ENCODE measurements at places on chromosomes 2 and 18.

GRCh38 chr2:136582628-136583205, 182.6 kb upstream of the THSD7B start:
- no peak overlapping the region for H3K27ac ChIP-seq
- H3K4me3 ChIP-seq = no peak overlapping the region
- DNase-seq = no peak
- H3K4me1 ChIP-seq = no peaks in the 10 kb centered on the region
- no peaks in the 10 kb centered on the region for H3K36me3 ChIP-seq

GRCh38 chr18:75410611-75411010, 16.9 kb downstream of the SMIM21 start:
- no peaks in the 10 kb centered on the region for H3K27me3 ChIP-seq
- no peak overlapping the region for H3K4me3 ChIP-seq
- H3K27ac ChIP-seq = no peak overlapping the region
- H3K4me1 ChIP-seq = peaks cover 3% of the 10 kb centered on the region
- H3K36me3 ChIP-seq = no peaks in the 10 kb centered on the region
- DNase-seq = no peak

- H3K27me3 ChIP-seq = no peaks in the 10 kb centered on the region
- peak; percentile 53 for DNase-seq
- H3K4me3 ChIP-seq = no peak overlapping the region
- H3K4me1 ChIP-seq = no peaks in the 10 kb centered on the region
Observed at GRCh38 chr2:233803292-233803911, 25.3 kb downstream of the MROH2A start.

GRCh38 chr2:98099939-98100743, 13.2 kb downstream of the VWA3B start:
- no peak for DNase-seq
- H3K27me3 ChIP-seq = no peaks in the 10 kb centered on the region
- no peak overlapping the region for H3K4me3 ChIP-seq
- H3K36me3 ChIP-seq = no peaks in the 10 kb centered on the region
- no peak overlapping the region for H3K27ac ChIP-seq
- no peaks in the 10 kb centered on the region for H3K4me1 ChIP-seq

DNA sequence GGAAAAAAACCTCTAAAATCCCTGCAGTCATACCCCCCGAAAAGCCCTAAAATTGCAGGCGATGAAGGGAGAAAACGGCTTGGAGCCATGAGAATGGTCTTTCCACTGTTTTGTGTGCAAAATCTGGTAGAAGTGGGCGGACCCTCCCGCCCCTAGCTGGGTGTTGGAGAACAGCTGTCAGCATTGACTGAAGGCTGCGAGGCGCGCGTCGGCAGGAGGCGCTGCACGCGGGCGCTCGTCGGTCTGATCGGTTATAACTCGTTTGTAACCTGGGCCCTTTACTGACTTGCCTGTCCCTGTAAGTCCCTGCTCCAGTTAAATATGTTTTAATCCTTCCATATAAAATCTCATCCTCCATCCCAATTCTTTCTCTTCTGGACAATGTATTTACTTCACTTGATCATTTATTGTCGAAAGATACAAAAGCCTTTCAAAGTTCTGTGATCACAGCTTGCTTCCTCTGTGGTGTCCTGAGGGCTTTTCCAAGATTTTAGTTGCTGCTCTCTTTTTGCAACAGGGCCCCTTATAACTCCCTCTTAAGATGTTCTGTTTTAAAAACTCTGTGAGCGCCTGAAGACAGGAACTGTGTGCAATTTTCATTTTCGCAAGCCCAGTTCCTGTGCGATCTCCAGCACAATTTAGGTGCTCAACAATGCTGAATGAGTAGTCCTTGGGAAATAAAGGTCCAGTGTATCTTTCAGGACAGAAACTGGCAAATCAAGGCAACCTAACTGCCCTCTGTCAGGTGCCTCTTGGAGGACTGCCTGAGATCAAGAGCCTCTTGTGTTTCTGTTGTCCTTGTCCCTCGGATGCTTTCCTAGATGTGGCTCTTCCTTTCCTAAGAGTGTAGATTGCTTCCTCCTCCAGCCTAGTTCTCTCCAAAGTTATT, 918 bp upstream of the HNRNPLL start:
- H3K4me3 ChIP-seq = peak overlapping the region; percentile 90
- H3K27me3 ChIP-seq = no peaks in the 10 kb centered on the region
- DNase-seq = peak; percentile 88
- H3K36me3 ChIP-seq = no peaks in the 10 kb centered on the region

- H3K36me3 ChIP-seq = peaks cover 15% of the 10 kb centered on the region
- peak; percentile 85 for DNase-seq
- no peak within 1 kb of the TSS for H3K27ac ChIP-seq
- no peaks in the 10 kb centered on the region for H3K27me3 ChIP-seq
Observed at GRCh38 chr2:28810384-28811285, at the start of gene SPDYA. TSS of gene SPDYA (plus strand) at chr2:28810834. CDS start at chr2:28816015, 5,181 bp downstream.

GRCh38 chr2:72003124-72003523, 144.5 kb downstream of the CYP26B1 start:
- H3K4me1 ChIP-seq = no peaks in the 10 kb centered on the region
- no peaks in the 10 kb centered on the region for H3K36me3 ChIP-seq
- no peak overlapping the region for H3K27ac ChIP-seq
- no peak overlapping the region for H3K4me3 ChIP-seq
- no peak for DNase-seq

DNA sequence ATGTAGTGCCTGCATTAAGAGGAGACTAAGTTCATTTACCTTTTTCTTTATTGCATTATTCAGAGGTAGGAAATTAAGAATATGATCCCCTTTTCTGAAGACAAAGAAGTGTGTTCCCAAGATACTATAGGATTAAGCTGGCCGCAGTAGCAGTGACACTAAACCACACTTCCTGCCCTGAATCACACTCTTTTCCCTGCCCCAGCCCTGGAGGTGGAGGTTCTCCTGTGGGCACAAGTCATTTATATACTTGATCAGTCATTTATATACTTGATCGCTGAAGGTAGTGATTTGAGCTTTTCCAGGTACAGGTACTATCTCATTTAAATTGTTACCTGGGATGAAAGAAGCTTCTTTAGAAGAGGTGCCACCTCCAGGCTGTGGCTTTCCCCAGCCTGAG, 78.6 kb downstream of the ARMC9 start:
- H3K27ac ChIP-seq = no peak overlapping the region
- H3K27me3 ChIP-seq = no peaks in the 10 kb centered on the region
- peaks cover 60% of the 10 kb centered on the region for H3K36me3 ChIP-seq
- no peak overlapping the region for H3K4me3 ChIP-seq

GRCh38 chr18:58268849-58269248, 224.8 kb downstream of the NEDD4L start:
- no peaks in the 10 kb centered on the region for H3K27me3 ChIP-seq
- DNase-seq = no peak
- no peak overlapping the region for H3K4me3 ChIP-seq

DNA sequence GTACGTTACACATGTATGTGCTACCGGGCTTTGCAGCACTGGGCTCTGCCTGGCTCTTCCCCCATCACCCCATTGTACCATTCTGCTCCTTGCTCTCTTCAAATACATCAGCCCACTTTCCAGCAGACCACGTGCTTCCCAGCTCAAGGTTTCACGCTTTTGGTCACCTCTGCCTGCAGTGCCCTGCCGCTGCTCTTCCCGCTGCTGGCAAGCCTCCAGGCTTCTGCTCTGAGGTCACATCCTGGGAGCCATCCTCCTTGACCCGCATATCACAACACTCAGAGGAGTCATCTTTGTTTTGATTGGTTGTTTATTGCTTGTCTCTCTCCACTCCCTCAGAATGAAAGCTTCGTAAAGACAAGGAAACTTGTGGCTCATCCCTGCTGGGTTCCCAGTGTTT, 34.1 kb downstream of the KIF5C start:
- no peak for DNase-seq
- H3K27me3 ChIP-seq = no peaks in the 10 kb centered on the region
- no peaks in the 10 kb centered on the region for H3K4me1 ChIP-seq
- H3K27ac ChIP-seq = no peak overlapping the region
- H3K4me3 ChIP-seq = no peak overlapping the region
- H3K36me3 ChIP-seq = no peaks in the 10 kb centered on the region

DNA sequence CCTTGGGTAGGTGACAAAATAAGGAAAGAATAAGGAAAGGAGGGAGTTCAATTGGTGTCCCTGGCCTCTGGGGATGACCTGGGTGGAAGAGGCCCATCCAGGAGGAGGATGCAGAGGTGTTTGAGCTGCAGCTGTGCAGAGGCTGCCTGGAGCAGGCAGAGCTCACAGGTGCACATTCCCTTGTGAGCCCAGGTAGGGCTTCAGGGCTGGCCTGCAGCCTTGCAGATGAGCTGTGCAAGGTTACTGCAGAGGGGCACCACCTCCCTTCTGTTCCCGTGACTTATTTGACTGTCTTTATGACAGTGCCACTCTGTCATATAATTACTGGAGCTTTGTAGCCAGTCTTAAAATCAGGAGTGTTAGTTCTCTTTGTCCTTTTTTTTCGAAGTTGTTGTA, 263.2 kb upstream of the HS6ST1 start:
- H3K27me3 ChIP-seq = no peaks in the 10 kb centered on the region
- no peaks in the 10 kb centered on the region for H3K36me3 ChIP-seq
- no peak for DNase-seq

- DNase-seq = no peak
- no peak overlapping the region for H3K4me3 ChIP-seq
- H3K36me3 ChIP-seq = no peaks in the 10 kb centered on the region
- no peaks in the 10 kb centered on the region for H3K27me3 ChIP-seq
- peaks cover 26% of the 10 kb centered on the region for H3K4me1 ChIP-seq
Observed at GRCh38 chr2:41940060-41940744, 107.6 kb upstream of the PKDCC start.

GRCh38 chr18:48036641-48037421, 106.4 kb upstream of the SMAD2 start:
- no peak for DNase-seq
- H3K27me3 ChIP-seq = no peaks in the 10 kb centered on the region
- no peak overlapping the region for H3K27ac ChIP-seq
- H3K36me3 ChIP-seq = no peaks in the 10 kb centered on the region
- peaks cover 6% of the 10 kb centered on the region for H3K4me1 ChIP-seq

DNA sequence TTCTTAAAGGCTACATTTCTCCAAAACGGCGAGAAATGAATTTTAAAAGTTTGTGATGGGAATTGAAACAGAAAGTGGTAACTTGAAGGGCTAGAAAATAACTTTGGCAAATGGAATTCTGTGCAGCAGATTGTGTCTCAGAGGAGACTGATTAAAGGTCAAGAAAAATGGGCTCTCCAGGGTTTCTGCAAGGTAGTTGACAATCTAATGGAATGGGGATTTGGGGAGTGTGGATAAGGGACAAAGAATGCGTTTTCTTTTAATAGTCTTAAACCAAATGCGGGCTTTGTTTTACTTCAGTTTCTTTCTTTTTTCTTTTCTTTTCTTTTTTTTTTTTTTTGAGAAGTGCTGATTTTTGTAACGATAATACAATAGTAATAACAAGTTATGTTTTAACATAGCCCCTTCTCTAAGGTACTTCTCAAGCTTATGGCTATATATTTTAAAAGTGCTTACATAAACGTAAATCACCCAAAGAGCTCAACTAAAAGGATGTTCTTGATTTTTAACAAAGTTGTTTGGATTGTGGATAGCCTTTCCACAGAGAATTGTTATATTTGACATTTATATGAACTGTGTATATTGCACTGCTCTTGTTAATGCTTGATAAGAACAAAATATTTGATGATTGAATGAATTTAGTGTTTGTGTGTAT, 36.6 kb downstream of the CAMKMT start:
- peak overlapping the region; percentile 31 for H3K4me3 ChIP-seq
- H3K27me3 ChIP-seq = no peaks in the 10 kb centered on the region
- H3K4me1 ChIP-seq = no peaks in the 10 kb centered on the region
- H3K27ac ChIP-seq = no peak overlapping the region
- no peak for DNase-seq

DNA sequence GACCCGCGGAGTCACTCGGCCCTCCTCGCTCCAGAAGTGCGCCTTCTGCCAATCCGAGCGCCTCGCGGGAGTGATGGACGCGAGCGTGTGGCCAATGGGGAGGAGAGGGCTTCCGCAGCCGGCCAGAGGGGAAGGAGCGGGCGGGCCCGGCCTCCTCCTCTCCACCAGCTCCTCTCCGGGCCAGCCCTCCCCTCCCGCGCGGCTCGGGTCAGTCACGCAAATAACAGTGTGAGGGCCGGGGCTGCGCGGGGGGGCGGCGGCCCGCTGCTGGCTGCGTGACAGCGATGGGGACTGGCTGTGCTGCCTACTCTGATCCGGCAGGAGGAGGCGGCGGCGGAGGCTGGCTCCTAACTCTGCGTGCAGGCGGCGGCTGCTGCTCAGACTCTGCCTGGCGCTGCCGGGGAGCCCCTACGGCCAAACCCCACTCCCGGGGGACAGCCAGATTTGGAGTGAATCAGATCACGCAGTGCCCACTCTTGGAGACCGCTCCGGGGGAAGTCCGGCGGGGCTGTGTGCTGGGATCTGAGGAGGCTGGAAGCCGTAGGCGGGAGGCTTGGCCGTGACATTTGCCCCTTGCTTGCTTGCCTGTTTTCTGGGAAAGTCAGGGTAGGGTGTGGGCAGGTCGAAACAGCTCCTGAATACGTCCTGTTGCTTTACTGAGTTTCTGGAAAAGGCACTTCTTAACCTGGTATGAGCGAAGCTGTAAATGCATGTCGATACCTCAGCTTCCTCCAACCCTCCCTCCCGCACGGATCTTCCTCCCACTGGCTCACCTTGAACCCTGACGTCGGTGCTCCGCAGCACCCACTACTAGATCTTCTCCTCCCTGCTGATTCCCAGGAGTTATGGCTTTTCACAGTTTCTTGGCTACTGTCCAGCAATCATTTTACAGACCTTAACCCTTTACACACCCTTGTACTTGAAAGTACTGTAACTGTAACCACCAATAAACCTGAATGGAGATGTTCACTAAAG, 97.9 kb upstream of the SERTAD2 start:
- H3K4me1 ChIP-seq = peaks cover 18% of the 10 kb centered on the region
- peak overlapping the region; percentile 63 for H3K4me3 ChIP-seq
- H3K27me3 ChIP-seq = no peaks in the 10 kb centered on the region
- H3K36me3 ChIP-seq = no peaks in the 10 kb centered on the region

- H3K4me3 ChIP-seq = no peak overlapping the region
- no peaks in the 10 kb centered on the region for H3K4me1 ChIP-seq
- H3K27ac ChIP-seq = no peak overlapping the region
Observed at GRCh38 chr2:150735894-150736498, 248.5 kb upstream of the RND3 start.

- H3K4me1 ChIP-seq = no peaks in the 10 kb centered on the region
- H3K36me3 ChIP-seq = no peaks in the 10 kb centered on the region
- H3K4me3 ChIP-seq = no peak overlapping the region
- DNase-seq = no peak
- H3K27ac ChIP-seq = no peak overlapping the region
- H3K27me3 ChIP-seq = no peaks in the 10 kb centered on the region
Observed at GRCh38 chr18:47036298-47036874, 965 bp upstream of the ELOA2 start.

GRCh38 chr2:48601349-48601748, 16.3 kb upstream of the GTF2A1L start:
- no peak for DNase-seq
- no peaks in the 10 kb centered on the region for H3K27me3 ChIP-seq
- H3K4me3 ChIP-seq = no peak overlapping the region
- no peak overlapping the region for H3K27ac ChIP-seq
- no peaks in the 10 kb centered on the region for H3K4me1 ChIP-seq

- peaks cover 23% of the 10 kb centered on the region for H3K4me1 ChIP-seq
- H3K36me3 ChIP-seq = peaks cover 93% of the 10 kb centered on the region
- H3K4me3 ChIP-seq = no peak overlapping the region
- DNase-seq = no peak
- H3K27ac ChIP-seq = no peak overlapping the region
Observed at GRCh38 chr2:46380038-46380940, 83.1 kb downstream of the EPAS1 start.

- no peak overlapping the region for H3K27ac ChIP-seq
- H3K36me3 ChIP-seq = no peaks in the 10 kb centered on the region
- no peak for DNase-seq
Observed at GRCh38 chr2:53646788-53647187, 120.8 kb upstream of the CHAC2 start.

- no peak overlapping the region for H3K4me3 ChIP-seq
- no peaks in the 10 kb centered on the region for H3K27me3 ChIP-seq
- H3K4me1 ChIP-seq = no peaks in the 10 kb centered on the region
Observed at GRCh38 chr18:7139409-7139808, 21.8 kb upstream of the LAMA1 start.

Measured in ascending aorta (tissue), 2 donors.